ENCODE measurements at places on chromosomes 2 and 18. TPM values are rescaled to one million over a fixed set of nuclear protein-coding genes. Genes with fewer than 3 reads are reported as not detected.

GRCh38 chr2:43136011-43136799, 90.2 kb downstream of the ZFP36L2 start:
- no peak for DNase-seq

DNA sequence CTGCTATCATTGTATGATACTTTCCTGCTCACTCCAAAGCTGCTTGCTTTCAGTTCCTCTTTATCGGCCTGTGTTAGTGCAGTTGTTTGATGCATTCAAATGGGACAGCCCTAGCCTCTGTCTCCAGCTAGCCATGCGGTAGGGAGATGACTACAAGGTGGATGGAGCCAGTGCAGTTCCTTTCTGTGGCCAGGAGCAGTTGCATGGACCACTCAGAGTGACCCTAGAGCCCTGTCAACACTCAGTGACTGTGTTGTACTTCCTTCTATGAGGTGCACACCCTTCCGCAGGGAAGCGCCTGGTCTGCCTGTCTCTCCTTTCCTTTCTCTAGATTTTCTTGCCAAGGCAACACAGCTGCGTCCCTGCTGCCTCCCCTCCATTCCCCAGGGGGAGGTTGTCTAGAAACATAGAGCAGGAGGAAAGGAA, 33.8 kb downstream of the KCNS3 start:
- DNase-seq: no peak

The VWA3B gene
- 0.31 TPM for total RNA-seq

DNA sequence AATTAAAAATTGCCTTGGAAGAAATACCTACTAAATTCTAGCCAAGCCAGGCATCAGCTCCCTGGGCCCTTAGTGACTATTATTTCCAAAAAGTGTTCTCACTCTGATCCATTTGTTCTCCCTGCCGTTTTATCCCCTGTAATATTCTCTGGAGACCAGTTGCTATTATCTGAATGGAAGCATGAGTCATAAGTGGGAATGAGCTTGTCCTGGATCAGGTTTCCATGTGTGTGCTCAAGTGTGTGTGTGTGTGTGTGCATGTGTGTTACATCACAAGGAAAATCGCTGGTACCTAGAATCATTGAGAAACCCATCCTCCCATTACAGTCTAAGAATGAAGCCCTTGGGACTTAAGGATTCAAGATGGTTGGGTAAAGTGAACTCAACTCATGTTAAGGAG, 130.3 kb upstream of the CXCR4 start:
- DNase-seq: no peak

DNA sequence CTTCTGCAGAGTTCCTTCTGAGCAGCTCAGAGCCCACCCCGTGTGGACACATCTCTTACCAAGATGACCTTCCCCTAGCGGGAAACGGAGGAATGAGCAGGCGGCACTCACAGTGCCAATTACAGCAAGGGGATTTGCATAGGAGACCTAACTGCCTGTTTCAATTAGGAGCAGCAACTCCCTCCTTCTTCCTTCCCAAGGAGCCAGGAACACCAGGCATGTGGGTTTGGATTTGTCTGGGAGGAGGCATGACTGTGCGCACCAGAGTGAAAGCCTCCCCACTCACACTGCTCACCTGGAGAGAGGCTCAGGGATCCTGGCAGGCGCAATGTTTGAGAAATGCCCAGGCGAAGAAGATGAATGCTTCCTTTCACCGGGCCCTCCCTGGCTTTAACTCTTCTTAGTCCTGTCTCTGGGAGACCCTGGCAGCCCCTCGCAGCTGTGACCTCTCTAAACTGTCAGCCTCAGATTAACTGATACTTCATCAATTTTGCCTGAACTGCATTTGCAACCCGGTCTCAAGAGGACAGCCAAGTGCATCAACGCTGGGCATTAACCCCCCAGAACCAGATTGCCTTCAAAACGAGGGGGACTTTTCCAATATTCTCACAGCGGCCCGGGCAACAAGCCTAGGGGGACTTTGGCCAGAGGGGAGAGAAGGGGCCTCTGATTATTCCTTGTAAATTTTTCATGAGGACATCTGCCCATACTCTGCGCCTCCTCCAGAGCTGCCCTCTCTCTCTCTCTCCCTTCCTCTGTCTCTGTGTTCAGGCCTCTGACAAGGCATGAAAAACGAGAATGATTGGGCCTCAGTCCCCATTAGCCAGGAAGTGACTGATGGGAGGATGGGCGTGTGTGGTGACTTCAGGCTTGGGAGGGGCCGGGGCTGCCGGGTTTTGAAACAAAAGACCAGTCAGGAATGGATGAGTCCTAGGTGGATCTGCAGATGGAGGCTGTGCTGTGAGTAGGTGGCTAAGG, 93.8 kb downstream of the CMPK2 start:
- no peak for DNase-seq

- DNase-seq: no peak
These were observed 7.2 kb upstream of the CCNT2 start for GRCh38 chr2:134911400-134911785.

The RBMS1 gene
- total RNA-seq: 7.8 TPM

Data from occipital lobe (tissue), 3 donors.